NCI-H2227 treated with DMSO at 0.1 percent for 48 hours (cell line): ENCODE measurements at places on chromosomes 13 and 19.
A peak's percentile ranks its signal among the peaks of the same experiment; 100 is the strongest.

DNA sequence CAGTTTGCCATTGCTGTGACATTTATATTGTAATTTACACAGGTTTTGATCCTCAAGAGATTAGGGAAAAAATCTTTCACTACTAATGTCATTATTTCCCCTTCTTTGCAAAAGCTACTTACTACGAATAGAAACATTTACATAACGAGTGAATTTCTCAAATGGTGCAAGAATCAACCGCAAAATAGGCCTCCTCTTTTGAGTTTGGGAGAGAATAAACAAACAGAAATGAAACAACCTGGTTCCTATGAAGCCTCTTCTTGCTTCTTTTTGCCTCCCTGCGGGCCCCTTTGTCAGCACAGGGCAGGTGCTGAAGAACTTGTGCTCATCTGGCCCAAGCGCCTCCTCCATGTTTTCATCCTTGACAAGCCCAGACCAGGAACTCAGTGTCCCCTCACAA is 10.1 kb upstream of the GJA3 start:
- DNase-seq, result no peak

- DNase-seq, result no peak
Measured at GRCh38 chr13:50511877-50512341, 331.6 kb downstream of the DLEU7 start.

GRCh38 chr19:6226444-6227155 is 53.2 kb downstream of the MLLT1 start:
- no peak for DNase-seq

DNA sequence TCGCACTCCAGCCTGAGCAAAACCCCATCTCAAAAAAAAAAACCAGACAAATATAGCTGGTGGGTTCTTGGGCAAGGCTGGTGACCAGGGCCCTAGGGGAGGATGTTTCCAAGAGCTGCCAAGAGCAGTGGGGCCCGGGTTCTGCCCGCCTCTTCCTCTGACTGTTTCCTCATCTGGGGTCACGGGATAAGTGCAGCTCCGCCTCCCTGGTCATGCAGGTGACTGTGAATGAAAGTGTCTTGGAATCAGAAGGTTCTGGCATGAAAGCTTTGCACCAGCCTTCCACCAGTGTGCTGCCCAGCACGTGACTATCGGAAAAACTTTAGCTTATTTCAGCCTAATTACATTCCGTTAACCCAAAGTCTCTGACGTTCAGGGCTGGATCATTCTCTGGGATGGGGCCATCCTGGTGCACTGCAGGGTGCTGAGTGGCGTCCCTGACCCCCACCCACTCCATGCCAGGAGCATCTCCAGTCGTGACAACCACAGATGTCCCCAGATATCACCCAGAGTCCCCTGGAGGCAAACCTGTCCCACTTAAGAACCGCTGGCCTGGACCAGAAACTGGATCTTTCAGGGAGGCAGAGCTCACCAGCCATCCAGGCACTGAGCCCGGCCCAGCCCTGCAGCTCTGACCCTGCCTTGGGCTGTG is 85.6 kb downstream of the GNG7 start:
- no peak for DNase-seq

DNA sequence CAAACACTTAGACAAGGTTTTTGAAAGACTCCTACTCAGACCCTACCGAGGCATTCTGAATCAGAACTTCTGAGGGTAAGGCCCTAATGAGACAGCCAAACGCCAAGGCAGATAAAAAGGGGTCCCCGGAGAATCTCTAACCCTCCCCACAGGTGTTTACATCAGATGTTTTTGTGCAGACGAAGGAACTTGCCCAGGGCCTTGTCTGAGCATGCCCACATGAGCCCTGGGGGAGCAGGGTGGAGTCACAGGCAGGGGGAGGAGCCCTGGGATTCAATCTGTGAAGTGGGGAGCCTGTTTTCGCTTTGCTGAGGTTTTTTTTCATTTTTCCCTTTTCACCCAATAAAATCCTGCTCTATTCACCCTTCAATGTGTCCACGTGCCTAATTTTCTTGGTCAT is 61.6 kb upstream of the MED4 start:
- DNase-seq, result no peak

DNA sequence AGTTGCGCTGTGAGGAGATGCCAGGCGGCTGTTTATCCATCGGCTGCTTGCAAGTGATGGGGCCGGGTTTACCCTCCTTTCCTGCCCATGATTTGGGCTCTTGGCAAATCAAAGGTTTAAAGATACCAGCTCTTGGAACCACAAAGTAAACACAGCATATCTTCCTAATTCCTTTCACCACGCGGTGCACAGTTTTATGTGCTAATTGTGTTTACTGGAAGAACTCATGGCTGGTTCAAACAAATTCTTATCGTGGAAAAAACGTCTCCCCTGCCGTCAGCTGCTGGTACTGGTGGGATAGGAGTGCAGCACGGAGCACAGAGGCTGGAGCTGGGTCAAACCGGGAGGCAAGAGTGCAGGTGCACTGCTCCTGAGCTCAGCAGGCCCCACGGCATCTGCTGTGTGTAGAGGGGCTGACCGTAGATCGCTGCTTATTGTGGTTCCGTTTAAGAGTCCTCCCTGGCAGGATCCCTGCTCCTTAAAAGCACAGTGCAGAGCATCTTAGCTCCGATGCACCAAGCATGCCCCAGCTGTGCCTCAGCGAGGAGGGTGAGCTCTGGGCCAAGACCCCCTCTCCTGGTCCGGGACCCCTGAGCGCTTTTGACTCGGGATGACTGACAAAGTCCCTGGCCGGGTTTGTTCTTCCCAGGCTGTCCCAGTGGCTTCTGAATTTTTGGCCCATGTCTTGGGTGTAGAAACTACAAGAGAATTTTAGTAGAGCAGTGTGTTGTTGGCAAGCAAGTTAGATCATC is 51.3 kb upstream of the GAS6 start:
- no peak for DNase-seq

DNA sequence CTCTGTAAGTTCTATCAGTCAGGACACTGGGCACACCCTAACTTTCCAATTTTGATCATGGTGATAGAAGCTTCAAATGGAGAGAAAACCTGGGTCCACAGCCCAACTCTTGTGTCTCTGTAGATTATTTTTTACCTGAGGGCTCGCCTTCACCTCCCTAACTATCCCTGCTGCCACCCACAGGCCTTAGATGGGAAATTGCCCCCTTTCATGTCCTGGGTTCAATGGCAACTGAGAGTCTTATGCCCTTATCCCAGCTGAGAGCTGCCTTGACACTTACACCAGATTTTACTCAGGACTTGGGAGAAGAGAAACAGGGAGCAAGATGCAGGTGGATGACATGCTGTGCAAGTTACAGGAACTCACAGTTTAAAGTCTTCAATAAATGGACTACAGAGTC is 81.7 kb downstream of the RAP2A start:
- DNase-seq, result no peak

DNA sequence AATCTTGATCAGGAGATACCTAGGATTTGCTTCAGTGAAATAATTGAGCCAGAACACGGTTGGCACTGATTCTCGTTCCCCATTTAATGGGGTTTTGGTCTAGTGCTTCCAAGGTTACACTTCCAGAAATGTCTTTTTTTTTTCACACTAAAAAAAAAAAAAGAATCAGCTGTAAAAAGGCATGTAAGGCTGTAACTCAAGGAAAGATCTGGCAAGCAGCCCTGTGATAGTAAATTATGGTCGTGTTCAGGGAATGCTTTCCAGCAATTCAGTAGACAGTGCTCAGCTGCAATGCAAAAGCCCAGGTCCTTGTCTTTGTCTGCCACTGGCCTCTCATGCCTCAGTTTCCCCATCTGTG is 27.2 kb upstream of the NDUFS7 start:
- DNase-seq, result no peak

GRCh38 chr19:11708457-11708856 is 30.3 kb downstream of the ZNF823 start:
- no peak for DNase-seq

GRCh38 chr13:51747438-51748434 is 56.2 kb downstream of the DHRS12 start:
- DNase-seq, result no peak

- no peak for DNase-seq
Measured at GRCh38 chr13:21063031-21063430, 1.6 kb upstream of the LATS2 start.

- DNase-seq, result peak; percentile 2
Measured at GRCh38 chr13:32426990-32427851, 709 bp downstream of the N4BP2L1 start.

- no peak for DNase-seq
Measured at GRCh38 chr19:30888937-30889336, 460.3 kb downstream of the TSHZ3 start.
